Right lobe of liver (tissue), 6 donors: ENCODE measurements at places on chromosomes 6 and 20. TPM values are rescaled to one million over a fixed set of nuclear protein-coding genes. Genes with fewer than 3 reads are reported as not detected.

GRCh38 chr6:133337308-133337707 lies 96.2 kb downstream of the EYA4 start:
- H3K36me3 ChIP-seq = no peaks in the 10 kb centered on the region
- no peak for DNase-seq
- H3K27me3 ChIP-seq = no peaks in the 10 kb centered on the region
- no peak overlapping the region for H3K27ac ChIP-seq

Gene CENPW
- total RNA-seq = 1.4 TPM

DNA sequence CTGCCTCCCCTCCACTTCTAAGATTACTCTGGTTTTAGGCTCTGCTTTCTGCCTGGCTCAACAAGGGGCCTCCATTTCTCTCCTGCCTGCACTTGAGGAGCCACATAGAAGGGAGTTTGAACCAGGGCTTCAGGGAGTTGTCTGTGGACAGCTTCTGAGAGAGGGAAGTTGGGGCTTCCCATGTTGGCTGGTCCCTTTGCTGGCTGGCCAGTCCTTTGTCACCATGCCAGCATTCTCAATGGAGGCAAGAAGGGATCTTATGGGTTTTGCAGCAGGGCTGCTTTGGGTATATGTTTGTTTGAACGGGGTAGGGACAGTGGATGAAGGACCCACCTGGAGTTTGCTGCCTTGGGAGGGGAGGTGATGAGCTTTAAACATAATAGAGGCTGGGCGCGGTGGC lies 124.9 kb downstream of the CARMIL1 start:
- no peak for DNase-seq
- no peak overlapping the region for H3K4me3 ChIP-seq
- H3K4me1 ChIP-seq = no peaks in the 10 kb centered on the region
- H3K36me3 ChIP-seq = no peaks in the 10 kb centered on the region
- no peaks in the 10 kb centered on the region for H3K27me3 ChIP-seq

Gene SLC22A3
- 29.7 TPM for total RNA-seq

GRCh38 chr6:98833057-98833306 lies 1.4 kb upstream of the POU3F2 start:
- peak; percentile 67 for DNase-seq
- no peaks in the 10 kb centered on the region for H3K36me3 ChIP-seq
- peaks cover 20% of the 10 kb centered on the region for H3K4me1 ChIP-seq
- H3K27ac ChIP-seq = no peak overlapping the region
- peak overlapping the region; percentile 50 for H3K4me3 ChIP-seq

DNA sequence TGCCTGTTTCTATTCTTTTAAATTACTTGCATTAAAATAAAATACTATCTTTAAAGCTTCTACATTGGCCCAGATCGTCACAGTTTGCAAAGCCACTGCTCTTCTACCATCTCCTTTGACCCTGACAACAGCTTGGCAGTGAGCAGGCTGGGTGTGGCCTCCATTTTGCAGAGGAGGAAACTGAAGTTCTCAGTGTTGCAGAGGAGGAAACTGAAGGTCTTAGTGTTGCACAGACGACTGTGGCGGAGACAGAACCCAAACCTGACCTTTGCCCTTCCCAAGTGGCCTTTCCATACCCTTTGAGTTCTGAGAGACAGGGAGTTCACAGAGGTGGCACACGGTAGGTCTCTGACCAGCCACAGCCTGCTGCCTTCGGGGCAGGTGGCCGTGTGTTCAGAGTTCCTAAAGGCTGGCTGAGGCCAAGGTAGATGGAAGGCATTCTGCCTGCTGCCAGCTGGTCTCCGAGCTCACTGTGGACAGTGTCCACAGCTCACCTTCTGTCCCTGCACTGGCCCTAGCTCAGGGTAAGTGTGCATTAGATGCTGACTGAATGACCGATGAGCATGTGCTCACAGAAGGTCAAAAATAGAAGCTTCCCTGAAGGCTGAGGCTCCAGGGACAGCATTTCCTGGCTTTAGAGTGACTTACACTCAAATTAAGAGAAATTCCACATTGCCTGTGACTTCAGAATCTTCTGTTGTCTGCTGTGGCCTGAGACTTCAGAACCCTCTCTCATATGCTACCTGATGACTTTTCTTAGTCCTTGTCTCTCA lies 113.5 kb upstream of the SLC24A3 start:
- no peaks in the 10 kb centered on the region for H3K36me3 ChIP-seq
- no peaks in the 10 kb centered on the region for H3K4me1 ChIP-seq
- no peaks in the 10 kb centered on the region for H3K27me3 ChIP-seq
- H3K4me3 ChIP-seq = no peak overlapping the region
- no peak for DNase-seq

Gene PSORS1C2
- not detected for total RNA-seq

DNA sequence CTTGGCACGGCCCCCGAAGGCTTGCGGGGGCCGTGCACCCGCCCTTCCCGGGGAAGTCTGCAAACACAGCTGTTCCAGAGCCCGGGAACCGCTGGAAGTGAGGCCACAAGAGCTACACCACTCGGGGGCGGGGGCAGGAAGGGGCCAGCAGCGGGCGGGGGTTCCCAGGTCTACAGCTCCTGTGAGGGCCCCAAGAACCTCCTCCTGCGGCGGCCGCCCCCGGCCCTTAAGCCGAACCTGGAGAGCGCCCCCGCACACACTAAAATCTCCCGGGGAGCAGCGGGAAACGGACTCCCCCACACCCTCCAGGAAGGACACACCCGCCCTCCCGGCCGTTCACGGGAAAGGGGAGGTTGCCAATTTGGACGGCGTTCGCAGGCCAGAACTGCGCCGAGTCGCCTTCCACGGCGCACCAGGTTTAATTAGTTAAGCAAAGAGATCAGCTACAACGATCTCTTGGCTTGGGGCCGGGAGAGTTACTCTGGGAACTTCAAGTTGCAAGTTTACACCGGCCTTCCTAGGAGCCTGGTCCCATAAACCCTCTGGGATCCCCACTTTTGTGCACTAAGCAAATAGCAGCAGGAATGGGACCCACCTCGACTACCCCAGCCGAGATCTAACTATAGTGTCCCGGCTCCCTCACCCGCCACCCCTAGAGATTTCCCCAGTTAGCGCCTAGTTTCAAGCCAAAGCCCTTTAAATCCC lies 1.7 kb downstream of the JAG1 start:
- DNase-seq = no peak
- H3K4me3 ChIP-seq = peak overlapping the region; percentile 83
- peak overlapping the region; percentile 86 for H3K27ac ChIP-seq
- no peaks in the 10 kb centered on the region for H3K4me1 ChIP-seq
- H3K36me3 ChIP-seq = no peaks in the 10 kb centered on the region

- H3K4me3 ChIP-seq = no peak overlapping the region
- no peaks in the 10 kb centered on the region for H3K36me3 ChIP-seq
- no peak for DNase-seq
- no peaks in the 10 kb centered on the region for H3K27me3 ChIP-seq
- H3K27ac ChIP-seq = no peak overlapping the region
These were observed 97.1 kb downstream of the PXDC1 start for GRCh38 chr6:3654436-3654835.

- no peaks in the 10 kb centered on the region for H3K27me3 ChIP-seq
- H3K4me1 ChIP-seq = no peaks in the 10 kb centered on the region
- no peak for DNase-seq
- H3K4me3 ChIP-seq = no peak overlapping the region
- H3K36me3 ChIP-seq = no peaks in the 10 kb centered on the region
- no peak overlapping the region for H3K27ac ChIP-seq
These were observed 16.2 kb upstream of the CLDN20 start for GRCh38 chr6:155247618-155248007.

- H3K36me3 ChIP-seq = no peaks in the 10 kb centered on the region
- no peak overlapping the region for H3K4me3 ChIP-seq
- H3K4me1 ChIP-seq = no peaks in the 10 kb centered on the region
- H3K27ac ChIP-seq = no peak overlapping the region
These were observed 2.9 kb downstream of the ARHGAP18 start for GRCh38 chr6:129707028-129707427.

GRCh38 chr6:85185977-85186376 lies 263.9 kb upstream of the NT5E start:
- no peak overlapping the region for H3K4me3 ChIP-seq
- no peaks in the 10 kb centered on the region for H3K36me3 ChIP-seq
- no peaks in the 10 kb centered on the region for H3K27me3 ChIP-seq

Gene PNPLA1
- total RNA-seq = not detected

DNA sequence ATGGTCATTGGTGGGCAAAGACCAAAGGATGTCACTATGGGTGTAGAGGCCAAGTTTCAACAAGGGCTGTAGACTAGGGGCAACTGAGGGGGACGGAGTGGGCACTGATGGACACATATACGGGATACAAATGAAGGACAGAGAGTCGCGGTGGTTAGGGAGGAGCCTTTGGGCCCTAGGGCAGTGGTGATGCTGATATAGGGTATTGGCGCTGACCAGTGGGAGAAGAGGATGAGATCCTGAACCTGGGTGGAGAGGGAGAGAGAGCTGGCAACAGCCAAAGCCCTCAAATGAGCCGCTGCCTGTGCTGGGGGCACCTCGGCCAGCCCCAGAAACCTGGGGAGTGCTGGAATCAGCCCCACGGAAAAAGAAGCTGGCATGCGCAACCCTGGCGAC lies 1.6 kb downstream of the CDH22 start:
- no peaks in the 10 kb centered on the region for H3K36me3 ChIP-seq
- H3K4me1 ChIP-seq = no peaks in the 10 kb centered on the region
- H3K27me3 ChIP-seq = peaks cover 17% of the 10 kb centered on the region
- no peak for DNase-seq
- H3K27ac ChIP-seq = no peak overlapping the region
- no peak overlapping the region for H3K4me3 ChIP-seq

GRCh38 chr6:89826029-89826528 lies 3.6 kb upstream of the CASP8AP2 start:
- no peaks in the 10 kb centered on the region for H3K4me1 ChIP-seq
- H3K36me3 ChIP-seq = no peaks in the 10 kb centered on the region
- DNase-seq = no peak

- H3K27ac ChIP-seq = no peak overlapping the region
- no peak overlapping the region for H3K4me3 ChIP-seq
- no peaks in the 10 kb centered on the region for H3K36me3 ChIP-seq
These were observed 211.9 kb upstream of the CNR1 start for GRCh38 chr6:88377976-88378568.

GRCh38 chr6:35833536-35833935 lies 28.4 kb downstream of the LHFPL5 start:
- no peak overlapping the region for H3K4me3 ChIP-seq
- no peaks in the 10 kb centered on the region for H3K27me3 ChIP-seq
- no peak for DNase-seq

Gene CD93
- total RNA-seq = 15.9 TPM

GRCh38 chr20:15060265-15061060 lies 723.1 kb upstream of the FLRT3 start:
- no peak overlapping the region for H3K4me3 ChIP-seq
- H3K27ac ChIP-seq = no peak overlapping the region
- no peaks in the 10 kb centered on the region for H3K4me1 ChIP-seq
- no peaks in the 10 kb centered on the region for H3K36me3 ChIP-seq
- no peak for DNase-seq

DNA sequence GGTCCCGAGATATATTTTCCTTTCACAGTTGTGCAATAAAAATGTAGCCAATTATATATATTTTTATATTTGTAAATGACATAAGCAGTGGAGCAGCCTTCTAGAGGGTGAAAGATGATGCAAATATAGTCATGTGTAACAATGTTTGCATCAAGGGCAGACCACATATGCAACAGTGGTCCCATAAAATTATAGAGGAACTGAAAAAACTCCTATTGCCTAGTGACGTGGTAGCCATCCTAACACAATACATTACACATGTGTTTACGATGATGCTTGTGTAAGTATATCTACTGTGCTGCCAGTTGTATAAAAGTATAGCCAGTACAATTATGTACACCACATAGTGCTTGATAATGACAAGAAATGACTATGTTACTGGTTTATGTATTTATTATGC lies 162.8 kb downstream of the ZFAND3 start:
- DNase-seq = no peak
- no peak overlapping the region for H3K4me3 ChIP-seq
- H3K27me3 ChIP-seq = no peaks in the 10 kb centered on the region
- no peaks in the 10 kb centered on the region for H3K36me3 ChIP-seq

Gene SPATS1
- total RNA-seq = not detected

Gene OOEP
- total RNA-seq = not detected

DNA sequence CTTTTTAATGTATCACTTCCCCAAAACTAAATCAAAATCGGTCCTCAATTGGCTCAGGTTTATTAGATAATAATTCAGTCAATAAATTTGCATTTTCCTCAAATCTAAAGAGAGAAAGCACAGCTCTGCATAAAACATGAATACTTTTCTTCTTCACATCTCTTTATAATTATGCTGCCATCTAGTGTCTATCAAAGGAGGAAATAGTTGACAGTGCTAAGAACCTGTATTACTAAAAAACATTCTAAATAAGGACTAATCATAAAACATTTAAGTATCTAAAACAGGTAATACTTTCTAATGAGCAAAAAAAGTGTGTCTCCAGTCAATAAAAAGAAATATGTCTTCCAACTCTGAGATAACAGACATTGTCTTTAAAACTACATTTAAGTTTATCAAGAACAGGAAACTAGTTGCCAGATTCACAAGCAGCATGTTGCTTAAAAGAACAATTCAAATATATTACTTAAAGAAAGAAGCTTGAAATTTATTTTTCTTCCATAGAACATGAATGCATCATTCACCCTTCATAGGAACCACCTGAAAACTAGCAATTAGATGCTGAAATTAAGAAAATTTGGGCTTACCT lies 56.5 kb upstream of the DST start:
- no peaks in the 10 kb centered on the region for H3K36me3 ChIP-seq
- H3K4me1 ChIP-seq = no peaks in the 10 kb centered on the region
- no peak overlapping the region for H3K4me3 ChIP-seq

- no peaks in the 10 kb centered on the region for H3K27me3 ChIP-seq
- no peak overlapping the region for H3K27ac ChIP-seq
- peaks cover 12% of the 10 kb centered on the region for H3K4me1 ChIP-seq
These were observed 3.2 kb upstream of the RWDD1 start for GRCh38 chr6:116568111-116568510.

DNA sequence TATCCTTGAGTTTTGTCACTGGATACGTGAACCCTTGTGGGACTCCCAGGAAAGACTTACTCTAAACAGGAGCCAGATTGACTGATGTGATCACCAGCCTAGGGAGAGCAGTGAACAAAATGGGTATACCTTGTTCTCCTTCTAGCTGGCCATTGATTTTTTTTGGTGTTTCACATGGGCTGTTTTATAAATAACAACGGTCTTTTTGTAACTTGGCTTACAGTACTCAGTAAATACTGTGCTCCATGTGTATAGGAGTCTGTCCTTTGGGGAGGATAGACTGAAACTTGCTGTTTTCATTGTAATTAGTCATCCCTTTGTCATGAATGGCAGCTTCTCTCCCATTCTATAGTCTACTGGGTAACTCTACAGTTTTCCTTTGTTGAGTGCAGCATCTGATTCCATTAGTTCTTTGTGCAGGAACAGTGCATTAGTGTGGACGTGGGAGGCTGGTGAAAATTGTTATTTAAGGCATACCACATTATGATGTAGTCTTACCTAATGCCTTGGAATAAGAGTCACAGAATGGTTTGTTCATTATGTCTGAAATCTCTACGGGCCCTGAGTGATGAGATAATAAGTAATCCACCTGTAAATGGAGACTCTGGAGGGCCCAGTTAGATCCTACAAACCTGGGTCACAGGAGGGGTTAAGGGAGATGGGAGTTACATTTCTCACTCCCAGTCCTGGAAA lies 89.5 kb downstream of the TIAM2 start:
- H3K27ac ChIP-seq = no peak overlapping the region
- no peaks in the 10 kb centered on the region for H3K36me3 ChIP-seq
- H3K4me3 ChIP-seq = no peak overlapping the region
- no peaks in the 10 kb centered on the region for H3K4me1 ChIP-seq
- no peaks in the 10 kb centered on the region for H3K27me3 ChIP-seq
